ENCODE measurements at places on chromosomes 13 and 19. TPM values are rescaled to one million over a fixed set of nuclear protein-coding genes. Genes with fewer than 3 reads are reported as not detected.

CLEC17A gene
- total RNA-seq: not detected

GRCh38 chr19:1863328-1863637 is at the start of gene KLF16:
KLF16 (minus strand) TSS chr19:1863579; CDS start chr19:1863497, 82 bp downstream.
- DNase-seq: no peak

- DNase-seq: no peak
Measured at GRCh38 chr13:90156390-90156789, 1191.1 kb upstream of the MIR17HG start.

GRCh38 chr19:15114153-15114540 is 6.9 kb downstream of the SYDE1 start:
- peak; percentile 53 for DNase-seq

- DNase-seq: no peak
Measured at GRCh38 chr13:97234742-97235141, 12.6 kb downstream of the MBNL2 start.

- no peak for DNase-seq
Measured at GRCh38 chr19:39321832-39322176, 1.1 kb upstream of the LRFN1 start.

GRCh38 chr13:40409278-40409677 is 257.2 kb downstream of the FOXO1 start:
- no peak for DNase-seq

DNA sequence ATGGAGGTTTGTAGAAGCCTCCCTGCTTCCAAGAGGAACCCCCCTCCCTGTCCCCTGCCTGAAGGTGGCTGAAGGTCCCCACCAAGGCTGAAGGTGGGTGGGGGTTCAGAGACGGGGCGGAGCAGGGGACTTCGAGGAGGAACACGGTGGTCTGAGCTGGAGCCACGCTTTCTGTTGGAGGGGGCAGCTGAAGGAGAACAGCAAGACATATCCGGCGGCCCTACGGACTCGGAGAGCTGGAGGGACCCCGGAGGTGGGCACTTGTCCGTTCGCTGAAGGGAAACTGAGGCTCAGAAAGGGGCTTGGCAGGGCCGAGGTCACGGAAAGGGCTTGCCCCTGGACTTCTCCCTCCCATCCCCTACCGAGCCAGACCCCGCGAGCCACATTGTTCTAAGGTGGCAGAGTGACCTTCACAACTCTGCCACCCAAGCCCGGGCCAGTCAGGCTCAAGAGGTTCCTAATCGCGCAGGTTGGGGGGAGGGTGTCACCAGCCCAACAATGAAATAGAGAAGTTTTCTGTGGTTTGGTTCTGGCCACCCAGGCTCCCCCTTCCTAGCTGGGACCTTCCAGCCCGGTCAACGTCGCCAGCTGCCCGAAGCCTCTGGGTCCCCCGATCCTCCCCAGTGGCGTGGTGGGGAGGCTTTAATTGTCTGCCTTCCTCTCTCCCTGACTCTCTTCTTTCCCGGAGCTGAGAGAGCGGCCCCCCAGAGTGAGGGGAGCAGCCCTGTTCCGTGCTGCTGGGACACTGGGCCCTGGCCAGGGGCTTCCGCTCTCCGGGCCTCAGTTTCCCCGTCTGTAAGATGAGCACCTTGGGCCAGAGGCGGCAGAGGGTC is 15.5 kb upstream of the KCNN1 start:
- no peak for DNase-seq

DNA sequence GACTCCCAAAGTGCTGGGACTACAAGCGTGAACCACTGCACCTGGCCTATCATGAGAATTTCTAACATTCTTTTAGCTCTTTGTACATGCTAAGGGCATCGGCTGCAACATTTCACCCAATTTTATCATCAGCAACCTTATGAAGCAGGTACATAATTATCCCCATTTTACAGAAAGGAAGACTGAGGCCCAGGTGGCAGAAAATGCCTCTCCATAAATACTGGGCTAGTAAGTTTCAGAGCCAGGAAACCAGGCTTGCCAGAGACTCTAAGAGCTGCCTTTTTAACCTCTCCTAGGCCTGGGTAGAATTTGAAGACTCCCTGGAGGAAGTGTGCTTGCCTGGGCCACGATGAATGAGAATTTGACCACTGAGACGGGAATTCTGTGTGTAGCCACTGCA is 2.2 kb downstream of the ERCC2 start:
- DNase-seq: no peak

DNA sequence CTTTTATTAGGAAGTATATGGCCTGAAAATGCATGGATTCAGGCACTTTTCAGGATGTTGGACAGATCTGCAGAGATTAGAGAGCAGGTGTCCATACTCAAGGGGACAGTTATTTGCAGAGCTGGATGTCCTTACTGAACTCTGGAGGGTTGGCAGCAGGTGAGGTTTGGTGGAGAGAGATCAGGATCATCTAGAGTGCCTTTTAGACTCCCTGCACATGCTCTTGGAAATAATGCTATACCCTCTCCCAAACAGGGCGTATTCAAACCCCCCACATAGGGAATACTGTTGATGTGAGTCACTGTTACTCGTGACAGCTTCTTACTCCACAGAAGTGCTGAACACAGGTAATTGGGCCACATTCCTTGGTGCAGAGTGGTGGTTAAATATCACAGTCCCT is 725.7 kb upstream of the SGCG start:
- no peak for DNase-seq

PDE4A gene
- 17.2 TPM for total RNA-seq

ADPRHL1 gene
- total RNA-seq: 4.4 TPM

DNA sequence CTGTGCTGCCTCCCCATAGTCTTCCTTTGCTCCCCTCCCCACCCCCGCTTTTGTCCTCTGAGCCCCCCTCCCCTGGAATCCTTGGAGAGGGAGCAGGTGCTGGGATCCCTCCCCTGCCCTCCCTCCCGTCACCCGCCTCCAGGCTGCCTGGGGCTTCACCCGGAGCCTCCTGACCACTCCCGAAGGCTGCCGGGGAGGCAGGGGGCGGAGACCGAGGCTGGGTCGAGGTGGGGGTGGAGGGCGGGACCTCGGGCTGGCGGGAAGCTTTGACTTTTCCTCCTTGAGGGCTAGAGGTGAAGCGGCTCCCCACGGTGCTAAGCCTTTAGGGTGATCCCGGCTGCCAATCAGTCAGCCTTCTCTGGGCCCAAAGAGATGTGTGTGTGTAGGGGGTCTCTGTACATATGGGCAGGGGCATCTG is 1.5 kb downstream of the KMT5C start:
- peak; percentile 83 for DNase-seq

DNA sequence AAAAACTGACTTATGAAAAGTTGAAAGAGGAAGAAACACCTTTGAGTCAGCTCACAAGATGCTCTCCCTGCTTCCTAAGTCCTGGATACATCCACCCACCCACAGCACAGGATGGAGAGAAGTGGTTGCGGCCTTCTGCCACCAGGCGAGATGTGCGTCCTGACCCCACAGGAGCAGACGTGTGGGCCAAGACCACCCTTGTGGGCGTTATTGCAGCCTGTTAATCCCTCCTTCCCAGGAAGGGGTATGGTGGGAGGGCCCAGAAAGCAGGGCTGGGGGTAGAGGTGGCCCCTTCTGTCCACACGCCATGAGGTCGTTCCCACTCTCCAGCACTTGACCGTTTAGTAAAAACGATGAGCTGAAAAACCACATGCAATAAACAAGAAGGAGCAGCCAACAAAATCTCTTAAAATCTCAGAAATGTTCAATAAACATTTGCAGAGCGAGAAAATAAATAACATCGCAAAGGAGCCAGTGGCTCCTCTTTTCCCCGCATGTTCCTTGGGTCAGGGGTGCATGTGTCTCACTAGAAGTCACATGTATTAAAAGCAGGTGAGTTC is 2.4 kb upstream of the AKAP8L start:
- DNase-seq: no peak

DNA sequence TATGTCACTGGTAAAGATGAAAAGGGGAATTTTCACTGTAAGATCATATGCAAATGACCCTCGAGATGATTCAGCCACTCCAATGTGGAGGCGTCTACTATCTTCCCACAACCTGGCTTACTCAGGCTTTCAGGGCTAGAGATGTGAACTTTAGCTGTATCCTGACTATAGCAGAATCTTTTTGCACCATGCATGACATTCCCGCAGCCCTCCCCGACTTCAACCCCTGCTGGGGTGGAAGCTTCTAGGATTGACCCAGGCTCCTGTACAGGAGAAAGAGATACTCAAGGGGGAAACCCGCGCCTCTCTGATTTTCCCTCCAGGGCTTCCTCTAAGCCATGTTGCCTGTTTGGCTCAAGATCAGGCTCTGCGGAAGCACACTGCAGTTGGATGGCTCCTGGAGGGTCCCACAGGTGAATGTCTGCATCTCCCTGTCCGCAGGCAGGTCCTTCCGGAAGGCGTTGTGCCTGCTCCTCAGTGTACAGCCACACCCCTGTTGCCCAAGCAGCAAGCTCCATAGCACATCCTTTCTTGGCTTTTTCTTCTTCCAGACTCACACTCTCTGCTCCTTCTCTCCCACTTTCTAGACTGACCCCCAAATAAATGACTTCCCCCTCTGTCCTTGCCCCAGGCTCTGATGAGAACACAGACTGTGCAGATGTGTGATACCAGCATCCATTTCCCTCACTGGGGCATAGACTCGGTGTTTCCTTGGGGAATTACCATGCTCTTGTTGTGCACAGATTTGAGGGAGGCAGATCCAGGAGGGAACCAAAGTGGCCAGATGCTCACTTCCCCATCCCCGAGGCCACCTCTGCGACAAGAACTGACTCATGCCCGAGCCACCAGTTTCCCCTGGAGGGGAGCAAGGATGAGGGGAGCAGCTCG is 29.1 kb upstream of the POP4 start:
- DNase-seq: no peak

LRG1 gene
- 52.5 TPM for total RNA-seq

DNA sequence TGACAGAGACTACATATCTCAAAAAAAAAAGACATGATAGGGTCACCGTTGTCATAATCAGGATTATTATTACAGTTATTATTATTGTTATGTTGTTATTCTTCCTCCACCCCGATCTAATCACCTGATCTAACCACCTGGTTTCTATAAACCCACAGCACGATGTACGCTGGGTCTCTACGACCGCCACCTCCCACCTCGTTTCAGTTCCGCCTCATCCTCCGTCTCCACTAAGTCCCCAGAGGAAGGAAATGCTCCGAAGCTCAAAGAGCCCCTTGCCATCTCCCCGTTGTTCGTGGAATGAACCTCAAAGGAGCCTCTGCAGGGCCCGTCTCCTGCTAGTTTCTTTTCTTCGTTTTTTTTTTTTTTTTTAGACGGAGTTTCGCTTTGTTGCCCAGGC is 15.9 kb upstream of the MEIS3 start:
- no peak for DNase-seq

KLK4 gene
- total RNA-seq: 1.4 TPM

DNA sequence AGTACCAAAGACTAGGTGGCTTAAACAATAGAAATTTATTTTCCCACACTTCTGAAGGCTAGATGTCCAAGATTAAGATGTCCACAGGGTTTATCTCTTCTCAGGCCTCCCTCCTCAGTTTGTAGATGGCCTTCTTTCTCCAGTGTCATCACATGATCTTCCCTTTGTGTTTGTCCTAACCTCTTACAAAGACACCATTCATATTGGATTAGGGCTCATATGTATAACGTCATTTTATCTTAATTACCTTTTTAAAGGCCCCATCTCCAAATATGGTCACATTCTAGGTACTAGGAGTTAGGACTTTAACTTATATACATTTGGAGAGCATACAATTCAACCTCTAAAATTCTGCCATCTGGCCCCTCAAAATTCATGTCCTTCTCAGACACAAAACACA is 34.3 kb downstream of the N4BP2L2 start:
- no peak for DNase-seq

GFY gene
- total RNA-seq: not detected

GRCh38 chr19:11639245-11639601 is 41.9 kb downstream of the ZNF627 start:
- DNase-seq: no peak

GRCh38 chr13:38405216-38405615 is 55.6 kb downstream of the UFM1 start:
- DNase-seq: no peak

DNA sequence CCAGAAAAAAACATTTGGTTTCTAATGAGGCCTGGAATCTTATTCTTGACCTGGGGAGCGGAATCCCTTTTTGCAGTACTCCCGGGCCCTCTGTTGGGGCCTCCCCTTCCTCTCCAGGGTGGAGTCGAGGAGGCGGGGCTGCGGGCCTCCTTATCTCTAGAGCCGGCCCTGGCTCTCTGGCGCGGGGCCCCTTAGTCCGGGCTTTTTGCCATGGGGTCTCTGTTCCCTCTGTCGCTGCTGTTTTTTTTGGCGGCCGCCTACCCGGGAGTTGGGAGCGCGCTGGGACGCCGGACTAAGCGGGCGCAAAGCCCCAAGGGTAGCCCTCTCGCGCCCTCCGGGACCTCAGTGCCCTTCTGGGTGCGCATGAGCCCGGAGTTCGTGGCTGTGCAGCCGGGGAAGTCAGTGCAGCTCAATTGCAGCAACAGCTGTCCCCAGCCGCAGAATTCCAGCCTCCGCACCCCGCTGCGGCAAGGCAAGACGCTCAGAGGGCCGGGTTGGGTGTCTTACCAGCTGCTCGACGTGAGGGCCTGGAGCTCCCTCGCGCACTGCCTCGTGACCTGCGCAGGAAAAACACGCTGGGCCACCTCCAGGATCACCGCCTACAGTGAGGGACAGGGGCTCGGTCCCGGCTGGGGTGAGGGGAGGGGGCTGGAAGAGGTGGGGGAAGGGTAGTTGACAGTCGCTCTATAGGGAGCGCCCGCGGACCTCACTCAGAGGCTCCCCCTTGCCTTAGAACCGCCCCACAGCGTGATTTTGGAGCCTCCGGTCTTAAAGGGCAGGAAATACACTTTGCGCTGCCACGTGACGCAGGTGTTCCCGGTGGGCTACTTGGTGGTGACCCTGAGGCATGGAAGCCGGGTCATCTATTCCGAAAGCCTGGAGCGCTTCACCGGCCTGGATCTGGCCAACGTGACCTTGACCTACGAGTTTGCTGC is at the start of gene ICAM4:
ICAM4 (plus strand) TSS at position 153 of the 935 bp plus-strand sequence; CDS start at position 211, 58 bp downstream.
- peak; percentile 71 for DNase-seq

PDX1 gene
- not detected for total RNA-seq

DNA sequence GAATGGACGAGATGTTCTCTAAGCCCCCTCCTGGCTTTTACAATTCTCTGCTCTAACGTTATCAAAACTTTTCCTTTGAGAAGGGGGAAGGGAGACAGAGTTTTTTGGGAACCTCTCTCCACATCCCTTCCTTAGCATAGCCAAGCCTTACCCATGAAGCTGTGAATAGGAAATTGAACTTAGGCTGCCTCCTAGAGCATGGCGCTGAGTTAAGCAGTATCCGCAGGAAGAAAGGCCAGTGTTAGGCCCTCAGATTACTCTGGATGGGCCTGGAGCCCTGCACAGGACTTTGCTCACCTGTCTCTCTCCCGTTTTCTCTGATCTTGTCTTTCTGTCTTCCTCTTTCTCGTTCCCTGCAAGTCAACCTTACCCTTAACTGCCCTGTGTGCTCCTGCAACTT is 39.6 kb downstream of the CYP2B6 start:
- DNase-seq: no peak

CEACAM19 gene
- total RNA-seq: 1.6 TPM

- DNase-seq: no peak
Measured at GRCh38 chr13:59771272-59771671, 392.5 kb downstream of the DIAPH3 start.

- no peak for DNase-seq
Measured at GRCh38 chr13:103282571-103283450, 216.6 kb upstream of the SLC10A2 start.

DNA sequence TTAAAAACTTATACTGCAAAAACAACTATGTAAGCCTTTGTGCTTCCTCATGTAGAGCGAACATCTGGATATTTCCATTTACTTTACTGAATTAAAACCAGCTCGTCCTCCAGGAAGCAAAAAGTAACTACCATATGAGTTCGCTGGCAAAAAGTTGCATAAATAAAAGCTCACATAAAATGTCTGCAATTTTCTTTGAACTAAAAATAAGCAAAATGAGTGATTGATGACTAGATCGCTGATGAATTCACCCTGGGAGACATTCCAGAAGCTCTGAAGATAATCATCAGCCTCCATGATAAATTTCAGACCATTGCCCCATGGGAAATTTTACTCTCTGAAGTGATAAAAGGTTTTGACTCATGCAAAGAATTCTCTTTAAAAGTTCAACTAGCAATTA is 67.3 kb upstream of the SACS start:
- peak; percentile 44 for DNase-seq

All from adrenal gland (tissue), 19 donors.